ENCODE measurements at places on chromosomes 7 and 10.

- no peak for DNase-seq
These were observed 1.2 kb upstream of the GDI2 start for GRCh38 chr10:5814110-5815107.

GRCh38 chr10:71978476-71978875 is 14.3 kb downstream of the CHST3 start:
- no peak for DNase-seq

- peak; percentile 99 for DNase-seq
These were observed 14.2 kb upstream of the FOXK1 start for GRCh38 chr7:4667776-4668509.

GRCh38 chr7:2409745-2410414 is 6.5 kb downstream of the CHST12 start:
- no peak for DNase-seq

DNA sequence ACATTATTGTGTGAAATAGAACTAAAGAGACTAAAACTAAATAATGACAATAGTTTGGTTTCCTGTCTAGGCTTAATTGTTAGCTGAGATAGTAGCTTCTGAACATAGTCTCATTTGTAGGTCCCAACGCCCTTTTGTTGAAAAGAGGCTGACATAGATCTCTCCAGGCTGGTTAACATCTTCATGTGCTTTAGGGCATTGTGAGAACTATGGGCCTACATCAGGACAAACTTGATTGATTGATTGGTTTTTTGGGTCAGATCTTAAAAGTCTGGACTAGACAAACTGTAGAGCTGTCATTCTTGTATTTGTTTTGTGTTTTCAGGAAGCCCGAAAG is 869 bp downstream of the CHCHD1 start:
- no peak for DNase-seq

GRCh38 chr7:26854876-26855855 is 9.2 kb downstream of the SKAP2 start:
- DNase-seq = no peak

DNA sequence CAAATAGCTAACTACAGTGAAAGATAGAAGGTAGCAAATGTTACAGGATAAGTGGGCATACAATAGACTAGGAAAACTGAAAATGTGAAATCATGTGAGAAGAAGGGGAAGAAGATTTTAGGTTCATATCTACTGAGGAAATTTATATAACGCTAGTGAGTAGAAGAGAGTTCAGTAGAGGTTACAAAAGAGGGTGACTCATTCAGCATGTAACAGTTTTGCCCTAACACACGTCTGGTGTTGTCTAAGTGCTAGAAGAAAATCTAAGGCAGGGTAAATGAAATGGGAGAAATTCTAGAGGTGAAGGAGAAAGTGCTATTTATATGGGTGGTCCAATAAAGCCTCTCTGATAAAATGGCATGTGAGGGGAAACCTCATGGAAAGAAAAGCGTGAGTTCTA is 731.4 kb upstream of the POT1 start:
- DNase-seq = no peak

- no peak for DNase-seq
These were observed 92.4 kb downstream of the MICALL2 start for GRCh38 chr7:1366801-1367405.

DNA sequence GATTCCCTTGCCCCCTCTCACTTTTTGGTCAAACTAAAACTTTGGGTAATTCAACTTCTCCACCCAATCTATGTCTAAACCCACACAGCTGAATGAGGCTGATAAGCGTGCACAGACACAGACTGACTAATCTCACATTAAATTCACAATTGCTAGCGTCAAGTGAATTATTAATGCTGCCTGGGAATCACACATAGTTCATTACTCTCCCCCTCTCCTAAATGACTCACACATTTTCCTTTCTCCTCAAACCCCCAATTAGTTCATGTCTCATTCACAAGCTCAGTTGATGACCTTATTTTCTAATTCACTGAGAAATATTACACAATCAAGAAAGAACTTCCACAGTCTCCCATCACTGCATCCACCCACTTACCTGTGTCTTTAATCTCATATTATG is 14.5 kb downstream of the KLF14 start:
- DNase-seq = no peak

GRCh38 chr7:1151156-1151555 is 8.8 kb downstream of the ZFAND2A start:
- DNase-seq = no peak

- DNase-seq = no peak
These were observed 29.3 kb upstream of the CROT start for GRCh38 chr7:87316097-87316700.

DNA sequence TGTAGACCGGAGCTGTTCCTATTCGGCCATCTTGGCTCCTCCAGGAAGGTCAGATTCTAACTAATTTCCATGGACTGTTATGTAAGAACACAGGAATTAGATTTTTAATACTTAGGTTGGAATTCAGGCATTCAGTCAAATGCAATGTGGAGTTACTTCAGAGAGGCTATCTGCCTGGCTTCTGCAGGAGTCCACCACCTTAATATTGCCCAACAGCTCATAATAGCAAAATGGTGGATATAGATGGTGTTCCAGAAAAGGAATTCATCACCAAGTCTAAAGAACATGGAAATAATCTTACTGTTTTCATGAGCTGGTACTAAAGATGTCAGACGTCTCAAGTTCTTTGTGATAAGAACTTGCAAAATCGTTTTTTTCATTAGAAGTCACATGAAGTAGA is 39.5 kb downstream of the CRHR2 start:
- no peak for DNase-seq

DNA sequence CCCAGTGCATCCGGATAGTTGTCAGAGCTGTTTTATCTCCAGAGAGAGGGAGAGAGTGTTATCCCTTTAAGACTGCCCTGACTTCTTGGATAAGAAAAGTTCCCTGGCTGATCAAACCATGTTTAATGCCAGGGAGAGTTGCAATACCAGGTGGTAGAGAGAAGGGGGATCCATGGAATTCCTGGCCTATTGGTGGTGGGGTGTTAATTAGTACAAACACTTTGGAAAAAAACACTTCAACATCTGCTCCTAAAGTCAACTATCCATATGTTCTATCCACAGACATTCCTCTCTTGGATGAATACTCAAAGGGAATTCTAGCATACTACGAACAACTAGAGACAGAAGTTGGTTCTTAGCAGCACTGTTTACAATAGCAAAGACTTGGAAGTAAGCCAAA is 307.2 kb downstream of the TCERG1L start:
- DNase-seq = no peak

GRCh38 chr10:92760609-92761008 is 70.9 kb downstream of the HHEX start:
- DNase-seq = peak; percentile 45

- DNase-seq = no peak
These were observed 92.6 kb downstream of the PTPRE start for GRCh38 chr10:127999297-128000129.

DNA sequence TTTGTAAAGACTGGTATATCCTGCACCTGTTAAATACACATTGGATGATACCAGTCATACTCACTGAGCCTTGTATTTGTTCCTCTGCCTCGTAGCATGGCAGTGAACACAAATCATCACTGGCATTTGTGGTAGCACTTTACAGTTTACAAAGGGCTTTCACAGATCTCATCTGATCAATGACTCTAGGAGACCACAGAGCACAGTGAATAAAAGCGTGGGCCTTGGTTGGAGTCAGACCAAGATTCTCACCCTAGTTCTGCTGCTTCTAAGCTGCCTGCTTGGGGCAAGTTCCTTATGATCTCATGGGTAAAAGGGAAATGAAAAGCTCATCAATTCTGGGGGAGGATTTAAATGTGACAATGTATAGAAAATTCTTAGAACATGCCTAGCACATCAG is 129.9 kb upstream of the AGK start:
- DNase-seq = no peak

- DNase-seq = no peak
These were observed 27.7 kb upstream of the DNAAF5 start for GRCh38 chr7:698515-699475.

- peak; percentile 33 for DNase-seq
These were observed 22.1 kb downstream of the CLIP2 start for GRCh38 chr7:74311305-74311744.

GRCh38 chr10:87523731-87524130 is 19.0 kb downstream of the MINPP1 start:
- peak; percentile 45 for DNase-seq

- DNase-seq = no peak
These were observed 1.3 kb downstream of the POR start for GRCh38 chr7:75916259-75916658.

GRCh38 chr7:156176039-156176438 is 363.8 kb upstream of the SHH start:
- no peak for DNase-seq

GRCh38 chr10:131979336-131979735 is 2.4 kb downstream of the BNIP3 start:
- DNase-seq = no peak

GRCh38 chr7:13778967-13779366 is 210.5 kb downstream of the ETV1 start:
- DNase-seq = peak; percentile 33

DNA sequence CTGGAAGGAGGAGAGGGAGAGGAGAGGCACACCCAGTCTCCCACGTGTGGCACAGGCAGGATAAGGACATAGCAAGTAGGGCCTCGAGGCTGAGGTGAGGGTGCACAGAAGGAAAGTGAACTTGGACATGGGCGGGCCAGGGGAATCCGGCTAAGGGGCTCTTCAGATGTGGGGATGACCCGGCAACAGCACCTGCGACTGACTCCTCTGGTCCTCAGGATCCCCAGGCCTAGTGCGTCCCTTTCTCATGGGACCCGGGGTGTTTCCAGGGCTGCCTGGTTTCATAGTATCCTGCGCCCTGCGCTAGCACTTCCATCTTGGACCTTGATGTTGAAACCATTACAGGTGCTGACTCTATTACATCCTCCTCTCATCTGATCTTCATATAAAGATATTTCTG is 96.1 kb upstream of the LYZL2 start:
- DNase-seq = no peak

DNA sequence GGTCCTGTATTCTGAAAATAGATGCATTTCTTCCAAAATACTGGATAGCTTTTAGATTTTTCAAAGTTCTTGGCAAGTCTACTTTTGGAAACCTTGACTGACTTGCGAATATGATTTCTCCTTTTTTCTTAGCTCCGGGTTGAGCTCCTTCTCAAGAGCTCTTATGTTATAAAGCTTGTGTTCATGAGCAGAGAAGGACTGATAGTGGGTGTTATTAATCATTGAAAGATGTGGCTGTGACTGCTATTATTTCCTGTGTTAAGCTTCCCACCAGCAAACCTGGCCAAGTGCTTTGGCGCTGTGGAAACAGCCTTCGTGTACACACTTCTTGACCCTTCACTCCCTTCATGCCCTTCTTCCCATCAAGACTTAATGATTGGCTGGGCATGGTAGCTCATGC is 98.2 kb downstream of the KIAA1217 start:
- peak; percentile 1 for DNase-seq

DNA sequence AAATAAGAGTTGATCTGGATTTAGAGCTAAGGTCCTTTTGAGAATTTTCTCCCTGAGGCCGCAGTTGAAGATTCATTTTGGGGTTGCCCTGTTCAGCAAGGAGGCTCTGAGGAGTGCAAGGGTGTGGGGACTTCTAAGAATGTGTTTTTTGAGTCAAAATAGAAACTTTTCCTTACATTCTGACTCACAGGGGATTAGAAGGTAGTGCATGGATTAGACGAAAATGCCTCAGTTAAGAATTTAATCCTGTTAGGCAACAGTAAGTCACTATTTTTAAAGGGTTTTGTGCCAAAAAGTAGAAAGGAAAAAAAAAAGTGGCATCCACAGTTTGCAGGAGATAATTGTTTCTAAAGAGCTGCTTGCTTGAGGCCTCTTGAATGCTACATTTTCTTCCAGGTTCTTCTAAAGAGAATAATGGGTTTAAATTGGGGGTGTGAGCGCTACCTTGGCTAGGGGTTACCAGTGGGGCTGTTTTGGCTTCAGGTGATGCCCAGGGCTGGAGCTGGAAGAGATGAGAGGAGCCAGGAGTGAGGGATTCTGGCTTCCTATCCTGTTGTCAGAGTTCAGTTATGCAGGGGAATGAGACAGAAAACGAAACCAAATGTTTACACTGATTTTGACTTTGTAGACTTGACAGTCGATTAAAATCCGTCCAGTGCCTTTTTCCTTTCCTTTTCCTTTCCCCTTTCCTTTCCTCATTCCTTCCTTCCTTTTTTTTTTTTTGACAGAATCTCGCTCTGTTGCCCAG is 52.9 kb downstream of the BAMBI start:
- peak; percentile 32 for DNase-seq

- DNase-seq = peak; percentile 23
These were observed 63.6 kb downstream of the ARHGAP22 start for GRCh38 chr10:48541144-48541795.

- peak; percentile 34 for DNase-seq
These were observed 354.6 kb downstream of the PHF14 start for GRCh38 chr7:11328309-11328708.

DNA sequence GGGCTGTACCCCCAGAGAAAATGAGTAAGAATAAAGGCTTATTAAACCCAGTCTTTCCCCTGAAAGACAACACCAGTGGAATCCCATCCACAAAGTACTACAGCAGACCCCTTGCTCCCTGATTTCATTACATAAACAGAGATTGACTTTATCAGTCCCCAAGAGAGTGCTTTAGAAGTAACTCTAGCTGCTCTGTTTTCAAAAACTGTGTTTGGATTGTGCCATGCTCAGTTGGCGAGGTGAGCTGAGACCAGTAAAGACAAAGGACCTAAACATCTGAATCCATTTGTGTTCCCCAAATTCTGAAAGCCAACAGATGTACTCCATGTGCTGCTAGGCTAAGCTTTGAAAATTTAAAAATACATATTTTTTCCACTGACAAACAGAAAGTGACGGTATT is 127.0 kb downstream of the ATE1 start:
- no peak for DNase-seq

DNA sequence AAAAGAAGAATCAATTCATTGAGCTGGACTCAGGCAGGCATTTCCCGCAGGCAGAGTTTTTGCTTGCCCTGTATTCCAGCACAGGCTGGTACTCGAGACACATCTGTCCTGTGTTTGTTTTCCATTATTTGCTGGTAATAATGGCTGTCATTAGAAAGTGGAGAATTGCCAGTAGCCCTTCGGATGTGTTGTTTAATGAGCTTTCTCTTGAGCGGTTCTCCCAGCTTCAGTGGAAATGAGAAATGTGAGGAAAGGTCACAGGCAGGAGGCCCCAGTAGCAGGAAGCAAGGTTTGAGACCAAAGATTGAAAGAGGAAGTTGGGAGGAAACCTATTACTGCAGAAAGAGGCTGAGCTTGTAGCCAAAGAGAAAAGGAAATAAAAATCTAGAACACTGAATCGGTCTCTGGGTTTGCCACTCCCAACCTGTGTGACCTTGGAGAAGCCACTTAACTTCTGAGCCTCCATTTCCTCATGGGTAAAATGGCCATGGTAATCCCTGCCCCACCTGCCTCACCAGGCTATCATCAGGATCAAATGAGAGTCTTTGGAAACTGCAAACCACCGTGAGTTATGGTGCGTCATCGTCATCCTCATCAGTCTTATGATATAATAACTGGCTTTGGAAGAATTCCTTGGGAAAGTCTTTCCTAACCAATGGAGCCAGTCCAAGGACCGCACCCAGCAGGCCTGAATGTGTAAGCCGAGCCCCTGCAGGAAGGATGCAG is 67.7 kb downstream of the TACR2 start:
- peak; percentile 84 for DNase-seq
